ENCODE measurements at places on chromosomes 7 and 10. TPM values are rescaled to one million over a fixed set of nuclear protein-coding genes. Genes with fewer than 3 reads are reported as not detected.
A peak's percentile ranks its signal among the peaks of the same experiment; 100 is the strongest.

- no peak for DNase-seq
Measured at GRCh38 chr10:87916515-87916914, 53.1 kb downstream of the PTEN start.

Gene DRGX
- not detected for total RNA-seq

GRCh38 chr10:70494536-70494935, 16.0 kb downstream of the PALD1 start:
- no peak for DNase-seq

Gene CNNM1
- 0.04 TPM for total RNA-seq

- DNase-seq: no peak
Measured at GRCh38 chr10:21720090-21720489, 186.1 kb downstream of the MLLT10 start.

GRCh38 chr10:82390866-82391658, 516.1 kb downstream of the NRG3 start:
- no peak for DNase-seq

GRCh38 chr10:50512214-50512595, 111.6 kb downstream of the SGMS1 start:
- DNase-seq: no peak

Gene RBM20
- total RNA-seq: 0.13 TPM

DNA sequence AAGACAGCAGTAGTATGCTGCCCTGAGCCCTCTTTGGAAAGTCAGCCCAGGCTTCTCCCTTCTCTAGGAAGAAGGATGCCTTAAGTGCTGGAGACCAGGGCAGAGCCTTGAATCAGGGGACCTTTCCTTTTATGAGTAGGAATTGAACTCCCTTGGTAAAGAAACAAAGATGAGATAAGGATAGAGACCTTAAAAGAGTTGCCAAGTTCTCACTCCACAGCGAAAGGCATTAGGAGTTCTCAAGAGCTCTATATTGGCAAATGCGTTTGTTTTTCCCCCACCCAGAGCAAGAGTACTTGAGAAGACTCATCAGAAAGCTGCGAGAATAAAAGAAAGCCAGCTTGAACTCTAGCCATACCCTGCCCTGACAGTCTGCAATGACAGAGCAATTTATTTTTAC, 72.9 kb upstream of the OGDHL start:
- no peak for DNase-seq

Gene SLC26A5
- total RNA-seq: not detected

Gene HOXA5
- 13.1 TPM for total RNA-seq

DNA sequence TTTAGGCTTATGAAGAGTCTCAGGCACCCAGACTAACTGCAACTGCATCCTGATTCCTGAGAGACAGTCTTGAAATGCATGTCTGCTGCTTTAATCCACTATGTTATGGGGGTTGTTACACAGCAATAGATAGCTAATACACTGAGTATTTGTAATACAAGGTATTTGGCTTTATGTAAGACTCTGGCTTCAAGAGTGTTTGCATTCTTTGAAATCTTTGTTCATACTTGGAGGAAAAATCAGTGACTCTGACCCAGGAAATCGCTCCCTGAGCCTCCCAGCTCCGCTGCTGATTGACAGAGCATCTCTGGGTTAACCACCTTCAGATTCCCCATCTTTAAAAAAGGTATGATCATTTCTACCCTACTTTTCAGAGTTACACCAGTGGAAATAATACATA, 133.9 kb downstream of the MTPAP start:
- DNase-seq: no peak

DNA sequence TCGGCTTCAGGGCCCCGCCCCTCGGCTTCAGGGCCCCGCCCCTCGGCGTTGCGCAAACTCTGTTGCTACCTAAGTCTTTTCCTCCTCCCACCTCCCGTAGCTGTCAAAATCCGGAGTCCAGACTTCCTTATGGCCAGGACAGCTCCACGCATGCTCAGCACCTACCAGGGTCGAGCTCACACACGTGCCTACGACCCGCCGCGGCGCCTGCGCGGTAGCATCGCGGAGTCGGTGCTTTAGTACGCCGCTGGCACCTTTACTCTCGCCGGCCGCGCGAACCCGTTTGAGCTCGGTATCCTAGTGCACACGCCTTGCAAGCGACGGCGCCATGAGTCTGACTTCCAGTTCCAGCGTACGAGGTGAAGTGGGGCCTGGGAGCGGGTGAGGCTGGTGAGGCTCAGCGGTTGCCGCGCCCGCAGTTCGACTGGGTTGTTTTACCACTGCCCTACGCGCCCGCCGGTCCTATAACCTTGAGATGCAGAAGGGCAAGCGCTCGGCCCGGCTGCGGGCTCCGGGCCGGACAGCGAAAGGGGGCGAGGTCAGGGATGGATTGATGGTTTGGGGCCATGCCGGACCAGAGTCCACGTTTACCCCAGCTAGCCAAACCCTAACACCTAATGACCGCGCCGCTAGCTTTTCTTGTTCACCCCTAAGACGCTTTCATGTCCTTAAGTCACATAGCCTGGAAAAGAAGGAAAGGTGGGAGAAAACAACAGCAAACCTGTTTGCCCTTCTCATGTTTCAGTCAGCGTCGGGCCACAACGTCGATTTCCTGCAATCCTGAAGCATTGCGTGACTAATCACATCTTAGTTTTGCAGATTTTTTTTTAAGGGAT, at the start of gene CISD1:
CISD1 (plus strand) TSS at position 217 of the 836 bp plus-strand sequence; CDS start at position 329, 112 bp downstream.
- DNase-seq: peak; percentile 99

Gene DYDC1
- not detected for total RNA-seq

Gene BEND7
- 13.9 TPM for total RNA-seq

DNA sequence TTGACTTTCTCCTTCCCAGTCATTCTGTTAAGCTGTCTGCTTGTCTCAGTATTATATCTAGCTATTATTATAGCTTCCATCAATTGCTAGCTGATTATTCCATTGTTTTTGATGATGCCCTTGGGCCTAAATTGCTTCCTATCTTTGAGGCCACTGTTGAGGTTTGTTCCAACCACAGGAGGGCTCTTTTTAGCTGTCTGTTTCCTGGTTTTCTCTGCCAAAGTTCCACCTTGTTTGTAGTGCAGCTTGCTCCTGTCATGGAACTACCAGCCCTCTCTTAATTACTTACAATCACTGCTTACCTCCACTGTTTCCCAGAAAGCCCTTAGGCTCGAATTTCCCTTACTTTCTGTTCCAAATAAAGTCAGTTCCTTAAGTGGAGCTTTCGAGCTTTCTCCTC, 118.7 kb upstream of the SEC61G start:
- no peak for DNase-seq

Gene UBE2D4
- 9.4 TPM for total RNA-seq

DNA sequence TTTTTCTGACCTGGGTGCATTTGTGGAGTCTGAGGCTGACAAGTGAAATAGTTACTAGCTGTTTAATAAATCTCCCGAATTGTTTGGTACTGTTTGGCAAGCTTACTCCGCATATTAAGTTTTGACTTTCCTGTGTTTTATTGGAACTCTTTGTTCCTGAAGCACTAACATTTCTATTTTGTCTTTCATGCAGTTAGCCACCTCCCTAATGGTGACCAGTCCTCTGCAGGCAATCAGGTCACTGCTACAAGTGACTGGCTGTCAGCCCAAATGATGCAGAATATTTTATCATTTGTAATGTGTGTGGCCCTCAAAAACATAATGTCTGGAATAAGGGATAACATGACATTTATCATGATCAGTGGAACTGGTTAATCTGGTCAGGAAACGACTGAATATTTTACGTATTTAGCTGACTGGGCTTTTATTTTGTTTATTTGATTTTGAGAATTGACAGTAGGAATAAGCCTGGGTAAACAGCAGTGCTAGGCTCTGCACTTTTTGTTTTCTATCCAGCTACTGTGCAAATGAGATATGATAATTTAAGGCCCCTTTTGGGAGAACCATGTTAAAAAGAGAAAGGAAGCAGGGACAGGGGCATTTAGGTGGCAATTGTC, 82.9 kb downstream of the ST7 start:
- DNase-seq: no peak

Gene ATG9B
- under 0.01 TPM for total RNA-seq

- DNase-seq: no peak
Measured at GRCh38 chr7:23123465-23123864, 17.9 kb downstream of the KLHL7 start.

Gene KLF14
- not detected for total RNA-seq

GRCh38 chr7:74709880-74710671, 52.6 kb downstream of the GTF2I start:
- no peak for DNase-seq

- DNase-seq: no peak
Measured at GRCh38 chr7:106552645-106553445, 108.1 kb downstream of the CCDC71L start.

Gene FGL2
- 0.26 TPM for total RNA-seq

GRCh38 chr7:26198133-26198780, 2.3 kb downstream of the HNRNPA2B1 start:
- no peak for DNase-seq

GRCh38 chr10:11822026-11822756, 965 bp upstream of the PROSER2 start:
- no peak for DNase-seq

Gene COBL
- not detected for total RNA-seq

GRCh38 chr7:85471740-85472139, 284.9 kb upstream of the SEMA3D start:
- DNase-seq: no peak

Gene TRIL
- total RNA-seq: 0.33 TPM

Gene CLCN1
- total RNA-seq: not detected

DNA sequence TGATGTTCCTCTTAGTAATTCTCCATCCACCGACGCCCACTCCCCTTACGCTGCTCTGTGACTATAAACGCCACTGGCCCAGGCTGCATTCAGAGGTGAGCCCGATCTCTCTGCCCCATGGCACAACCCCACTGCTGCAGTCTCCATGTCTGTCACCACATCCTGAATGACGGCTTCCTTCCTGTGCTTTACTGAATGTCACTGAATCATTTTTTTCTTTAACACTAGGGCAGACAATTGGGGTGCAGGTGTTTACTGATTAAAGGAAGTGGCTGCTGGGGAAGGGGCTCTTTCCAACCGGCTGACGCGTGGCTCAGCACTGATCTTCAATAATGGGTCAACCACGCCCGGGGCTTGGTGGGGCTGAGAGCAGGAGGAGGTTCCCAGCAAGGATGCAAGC, 208.3 kb downstream of the USP6NL start:
- DNase-seq: no peak

DNA sequence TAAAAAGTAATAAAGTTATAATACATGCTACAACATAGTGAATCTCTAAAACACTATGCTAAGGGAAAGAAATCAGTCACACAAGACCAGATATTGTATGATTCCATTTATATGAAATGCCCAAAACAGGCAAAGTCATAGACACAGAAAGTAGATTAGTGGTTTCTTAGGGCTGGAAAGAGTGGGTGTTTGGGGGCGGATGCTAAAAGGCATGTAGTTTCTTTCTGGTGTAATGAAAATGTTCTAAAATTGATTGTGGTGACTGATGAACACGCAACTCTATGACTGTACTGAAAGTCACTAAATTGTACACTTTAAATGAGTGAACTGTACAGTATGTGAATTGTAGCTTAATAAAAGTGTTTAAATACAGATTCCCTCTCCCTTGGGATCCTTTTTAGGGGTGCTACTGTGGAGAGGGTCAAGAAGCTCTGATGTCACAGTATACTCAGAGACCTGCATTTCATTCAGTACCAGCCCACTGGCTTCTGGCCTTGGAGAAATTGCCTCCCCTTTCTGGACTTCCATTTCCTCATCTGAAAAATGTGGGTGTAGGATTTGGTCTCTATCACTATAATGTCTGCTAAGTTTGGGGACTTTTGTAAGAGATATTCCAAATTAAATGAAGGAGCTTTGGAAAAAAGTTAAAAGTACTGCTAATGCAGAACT, 46.4 kb downstream of the AOAH start:
- no peak for DNase-seq

GRCh38 chr7:150357771-150358427, 10.7 kb upstream of the REPIN1 start:
- no peak for DNase-seq

DNA sequence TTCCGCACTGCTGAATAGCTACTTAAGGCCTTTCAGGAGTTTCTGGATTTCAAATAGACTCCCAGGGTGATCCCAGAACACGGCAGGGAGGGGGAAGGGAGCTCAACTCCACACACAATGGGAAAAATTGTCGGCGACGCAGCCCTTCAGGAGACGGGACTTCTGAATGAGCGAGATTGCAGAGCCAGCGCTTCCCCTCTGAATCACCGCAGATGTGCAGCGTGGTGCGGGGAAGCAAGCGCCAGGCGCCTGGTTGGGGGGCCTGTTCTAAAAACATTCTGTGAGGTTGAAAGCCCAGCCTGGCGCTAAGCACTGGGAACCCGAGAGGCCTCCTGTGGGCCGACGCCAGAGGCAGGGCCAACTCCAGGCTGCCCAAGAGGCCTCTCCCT, 163.3 kb downstream of the MAD1L1 start:
- DNase-seq: no peak

- no peak for DNase-seq
Measured at GRCh38 chr10:34477249-34477648, 337.8 kb downstream of the PARD3 start.

- DNase-seq: no peak
Measured at GRCh38 chr7:141563956-141564623, 12.9 kb downstream of the AGK start.
